ENCODE measurements at places on chromosomes 7 and 10.

GRCh38 chr7:140008755-140009610, 53.8 kb downstream of the PARP12 start:
- DNase-seq = no peak

DNA sequence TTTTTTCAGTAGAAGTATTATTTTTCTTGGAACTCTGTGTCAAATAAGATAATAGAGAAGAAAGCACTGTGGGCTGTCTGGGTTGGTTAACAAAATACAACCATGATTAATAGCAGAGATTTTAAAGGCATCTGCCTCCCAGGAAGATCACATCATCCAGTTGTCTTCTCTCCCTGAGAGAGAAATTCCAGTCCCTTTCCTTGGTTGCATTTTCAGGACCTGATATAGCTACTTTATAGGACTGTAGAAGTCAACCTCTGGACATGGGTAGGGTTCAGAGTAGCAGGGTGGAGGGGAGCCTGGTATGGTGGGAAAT, 309.9 kb upstream of the IGFBP3 start:
- no peak for DNase-seq

DNA sequence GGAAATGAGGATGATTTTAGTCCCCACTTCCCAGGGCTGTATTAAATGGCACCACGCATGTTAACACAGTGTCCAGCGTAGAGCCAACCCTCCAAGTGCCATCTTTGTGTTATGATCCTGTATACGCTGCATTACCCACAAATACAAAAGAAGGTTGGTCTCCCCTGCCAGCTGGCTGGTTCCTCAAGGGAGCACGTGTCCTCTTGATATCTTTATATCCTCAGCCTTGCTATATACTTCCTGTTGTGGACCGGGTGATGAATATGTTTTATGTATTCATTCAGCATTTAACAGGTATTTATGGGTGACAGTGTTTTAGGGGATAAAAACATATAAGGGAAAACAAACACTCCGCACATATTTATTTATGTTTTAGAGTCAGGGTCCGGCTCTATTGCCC, 23.2 kb upstream of the PRRT4 start:
- DNase-seq = no peak

DNA sequence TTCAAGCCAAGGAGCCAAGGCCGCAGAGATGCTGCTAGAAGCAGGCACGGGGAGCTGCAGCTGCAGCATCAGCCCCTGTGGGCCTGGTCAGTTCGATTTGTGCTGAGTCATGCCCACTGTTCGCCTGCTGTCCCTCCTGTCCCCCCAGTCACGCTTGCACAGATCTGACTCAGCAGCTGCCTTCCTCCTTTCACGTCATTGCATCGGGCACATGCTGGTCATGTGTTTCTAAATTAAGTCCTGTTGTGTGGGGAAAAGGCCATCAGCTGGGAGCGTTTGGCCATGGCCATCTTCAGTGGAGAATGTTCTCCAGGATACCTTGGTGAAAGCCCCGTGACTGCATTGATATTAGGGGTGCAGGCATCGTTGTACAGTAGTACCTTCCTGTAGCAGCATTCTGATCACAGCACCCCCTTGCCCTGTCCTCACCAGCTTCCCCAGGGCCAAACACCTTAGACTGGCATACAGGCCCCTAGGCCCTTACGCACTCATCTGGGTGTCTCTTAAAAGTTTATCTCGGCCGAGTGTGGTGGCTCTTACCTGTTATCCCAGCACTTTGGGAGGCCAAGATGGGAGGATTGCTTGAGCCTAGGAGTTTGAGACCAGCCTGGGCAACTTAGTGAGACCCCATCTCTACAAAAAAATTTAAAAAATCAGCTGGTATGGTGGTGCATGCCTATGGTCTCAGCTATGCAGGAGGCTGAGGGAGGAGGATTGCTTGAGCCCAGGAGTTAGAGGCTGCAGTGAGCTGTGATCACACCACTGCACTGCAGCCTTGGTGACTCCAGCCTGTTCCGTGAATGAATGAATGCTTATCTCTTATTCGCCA, 23.2 kb downstream of the POR start:
- DNase-seq = no peak

GRCh38 chr10:123995461-123996131, 97.8 kb downstream of the CHST15 start:
- DNase-seq = peak; percentile 13

- DNase-seq = no peak
Measured at GRCh38 chr10:117071286-117072050, 66.5 kb upstream of the SHTN1 start.

- no peak for DNase-seq
Measured at GRCh38 chr10:44971935-44972757, 6.5 kb downstream of the DEPP1 start.
